ENCODE measurements at places on chromosomes 12 and 14. TPM values are rescaled to one million over a fixed set of nuclear protein-coding genes. Genes with fewer than 3 reads are reported as not detected.

The RIMBP2 gene
- 1.2 TPM for total RNA-seq

The LRRK2 gene
- total RNA-seq = 0.14 TPM

The OTOGL gene
- 0.31 TPM for total RNA-seq

The KCNMB4 gene
- 22.2 TPM for total RNA-seq

DNA sequence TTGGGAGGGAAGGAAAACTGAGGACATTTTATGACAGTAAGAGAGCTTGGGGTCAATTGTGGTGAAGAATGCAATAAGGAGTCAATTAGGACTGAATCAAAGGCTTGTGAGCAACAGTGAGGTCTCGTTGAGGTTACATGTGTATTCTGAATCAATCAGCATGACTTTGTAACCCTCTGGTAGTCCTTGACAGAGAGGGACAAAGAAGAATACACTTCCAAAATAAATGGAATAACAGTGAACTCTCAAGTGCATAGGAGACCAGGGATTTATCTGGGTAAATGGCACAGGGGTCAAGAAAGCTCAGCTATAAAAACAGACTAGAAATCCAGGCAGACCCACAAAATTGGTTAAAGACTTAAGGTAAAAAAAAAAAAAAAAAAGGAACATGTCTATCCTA lies 85.1 kb upstream of the NAV3 start:
- no peak for DNase-seq

DNA sequence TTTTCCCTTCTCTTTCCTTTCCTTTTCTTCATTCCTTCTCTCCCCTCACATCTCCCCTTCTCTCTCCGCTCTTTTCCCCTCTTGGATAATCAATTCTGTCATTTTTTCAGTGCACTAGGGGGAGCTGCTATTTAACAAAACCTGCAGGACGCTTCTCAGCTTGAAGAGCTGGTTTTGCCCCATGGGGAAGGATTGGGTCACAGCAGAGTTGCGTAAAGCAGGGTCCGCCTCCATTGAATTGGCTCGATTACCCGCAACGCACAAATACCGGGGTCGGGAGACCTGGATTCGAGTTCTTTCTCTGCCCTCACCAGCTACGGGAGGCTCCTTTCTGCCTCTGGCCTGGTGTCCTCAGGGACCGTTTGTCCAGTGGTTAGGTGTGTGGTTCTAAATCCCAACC lies 42.1 kb upstream of the CHGA start:
- peak; percentile 80 for DNase-seq

DNA sequence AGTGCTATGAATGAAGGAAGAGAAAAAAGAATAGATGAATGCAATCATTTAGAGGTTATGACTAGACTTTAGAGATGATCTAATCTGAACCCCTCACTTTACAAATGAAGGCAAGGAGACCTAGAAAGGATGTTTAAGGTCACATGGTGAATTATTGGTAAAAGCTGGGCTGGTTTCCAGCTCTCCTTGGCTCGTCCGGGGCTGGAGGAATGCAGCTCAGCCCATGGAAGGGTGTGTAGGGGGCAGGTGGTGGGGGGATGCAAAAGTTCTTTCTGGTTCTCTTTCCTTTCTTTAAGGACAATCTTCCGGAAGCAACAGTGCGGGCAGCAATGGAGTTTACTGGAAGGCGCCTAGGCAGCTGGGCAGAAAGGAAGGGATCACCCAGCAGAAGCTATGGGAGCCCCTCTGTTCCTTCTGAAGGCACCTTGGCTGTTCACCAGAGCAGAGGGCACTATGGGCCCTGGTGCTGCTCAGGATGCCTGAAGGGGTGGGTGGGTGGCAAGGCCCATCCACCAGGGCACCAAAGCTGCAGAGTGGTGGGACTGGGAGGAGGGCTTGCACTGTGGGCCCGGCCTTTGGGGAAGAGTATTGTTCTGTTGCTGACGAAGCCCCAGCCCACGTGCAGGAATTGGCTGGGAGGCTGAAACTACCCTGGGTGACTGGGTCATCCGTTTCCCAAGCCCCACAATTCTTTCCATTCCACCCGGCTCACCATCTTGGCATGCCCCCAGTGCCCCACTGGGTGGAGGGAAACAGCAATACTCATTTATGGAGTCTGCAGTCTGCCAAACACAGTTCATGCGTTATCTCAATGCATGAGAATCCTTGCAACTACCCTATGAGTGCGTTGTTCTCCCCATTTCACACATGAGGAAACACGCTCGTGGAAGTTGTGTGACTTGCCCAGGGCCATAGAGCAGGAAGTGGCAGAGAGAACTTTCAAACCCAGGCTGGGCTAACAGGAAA lies 78.2 kb downstream of the IRF2BPL start:
- peak; percentile 34 for DNase-seq

GRCh38 chr14:64767215-64767964 lies 63.2 kb downstream of the PLEKHG3 start:
- no peak for DNase-seq

DNA sequence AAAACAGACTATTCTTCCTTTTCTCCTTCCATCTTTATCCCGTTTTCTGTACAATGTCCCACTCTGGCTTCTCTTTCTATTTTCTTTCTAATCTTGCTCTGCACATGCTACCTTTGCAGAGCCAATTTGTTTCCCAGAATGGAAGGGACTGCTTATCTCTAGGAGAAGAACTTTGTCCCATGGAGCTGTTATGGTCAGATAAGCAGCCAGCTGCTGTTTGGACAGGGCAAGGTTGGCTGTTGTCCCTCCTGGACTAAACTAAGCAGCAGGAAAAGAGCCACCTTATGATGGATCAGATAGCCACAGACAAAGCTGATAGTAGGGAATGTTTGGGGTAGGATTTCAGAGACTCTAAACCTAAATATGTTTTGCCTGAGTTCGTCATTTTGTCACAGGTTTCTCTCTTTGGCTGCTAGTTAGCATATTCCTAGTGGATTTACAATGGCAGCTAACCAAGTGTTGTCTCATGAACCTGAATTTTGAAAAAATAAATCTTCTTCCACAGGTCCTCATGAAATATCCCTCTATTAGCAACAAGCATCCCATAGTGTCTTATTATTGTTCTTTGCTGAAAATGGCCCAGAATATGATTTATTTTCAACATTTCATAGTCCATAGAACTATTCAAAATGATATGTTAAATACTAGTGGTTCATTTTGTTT lies 262.8 kb downstream of the SLC16A7 start:
- no peak for DNase-seq

DNA sequence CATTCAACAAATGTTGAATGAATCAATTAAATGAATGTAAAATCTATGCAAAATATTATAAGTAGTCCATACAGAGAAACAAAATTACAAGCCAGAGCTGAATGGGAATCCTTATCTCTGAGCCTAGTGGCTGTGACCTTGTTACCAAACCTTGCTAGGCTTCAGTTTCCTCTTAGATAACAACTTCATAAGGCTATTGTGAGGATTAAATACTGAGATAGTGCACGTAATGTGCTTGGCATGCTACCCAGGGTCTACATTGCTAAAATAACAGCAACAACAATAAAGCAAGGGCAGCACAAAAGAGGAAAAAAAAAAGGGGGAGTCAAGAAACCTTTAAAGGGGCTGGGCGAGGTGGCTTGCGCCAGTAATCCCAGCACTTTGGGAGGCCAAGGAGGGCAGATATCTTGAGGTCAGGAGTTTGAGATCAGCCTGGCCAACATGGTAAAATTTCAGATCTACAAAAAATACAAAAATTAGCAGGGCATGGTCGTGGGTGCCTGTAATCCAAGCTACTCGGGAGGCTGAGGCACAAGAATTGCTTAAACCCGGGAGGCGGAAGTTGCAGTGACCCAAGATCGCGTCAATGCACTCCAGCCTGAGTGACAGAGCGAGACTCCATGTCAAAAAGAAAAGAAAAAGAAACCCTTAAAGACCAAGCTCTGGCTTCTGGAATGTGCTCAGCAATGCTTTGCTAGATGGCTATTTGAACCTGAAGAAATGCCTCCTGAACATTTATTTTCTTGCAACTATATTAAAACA lies 14.1 kb downstream of the STAB2 start:
- DNase-seq = no peak

GRCh38 chr14:103186241-103186822 lies 63.1 kb downstream of the TNFAIP2 start:
- DNase-seq = no peak

DNA sequence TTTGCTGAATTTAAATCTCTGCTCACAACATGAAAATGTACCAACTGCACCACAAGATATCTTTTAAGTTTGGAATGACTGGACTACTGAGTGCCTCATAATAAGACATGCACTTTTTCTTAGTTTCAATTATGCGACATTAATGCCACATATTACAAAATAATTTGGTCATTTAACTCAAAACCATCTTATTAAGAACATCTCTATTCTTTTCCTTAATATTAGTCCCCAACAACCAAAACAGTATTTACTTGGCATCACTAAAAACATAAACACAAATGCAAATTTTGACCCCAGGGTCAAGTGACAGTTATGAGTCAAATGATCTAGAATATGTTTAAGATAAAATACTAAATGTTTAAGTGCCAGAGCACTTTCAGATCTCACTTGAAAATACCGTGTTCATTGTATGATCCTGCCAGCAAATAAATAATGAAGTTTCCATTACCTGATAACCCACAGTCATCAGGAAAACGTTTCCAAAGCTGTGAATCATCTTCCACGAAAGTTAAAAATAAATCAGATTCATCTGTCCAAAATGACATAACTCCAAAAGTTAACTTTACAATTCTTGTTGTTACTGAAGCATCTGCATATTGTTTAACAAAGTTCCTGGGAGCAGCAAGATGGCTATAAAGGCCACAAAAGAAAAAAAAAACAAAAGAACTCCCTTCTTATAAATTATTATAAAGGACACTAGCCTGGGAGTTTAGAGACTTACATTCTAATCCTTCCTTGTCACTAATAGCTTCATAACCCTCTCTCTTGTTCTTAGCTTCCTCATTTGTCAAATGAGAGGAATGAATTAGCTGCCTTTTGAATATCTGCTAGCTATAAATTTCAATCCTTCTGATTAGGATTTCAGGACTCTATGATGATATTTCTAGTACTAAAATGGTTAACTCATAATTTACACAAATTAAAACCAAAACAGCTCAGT lies 30.5 kb upstream of the AP4S1 start:
- DNase-seq = no peak

GRCh38 chr12:67609226-67609870 lies 39.2 kb upstream of the DYRK2 start:
- DNase-seq = no peak

- no peak for DNase-seq
These were observed 8.3 kb upstream of the CHST11 start for GRCh38 chr12:104448451-104448850.

DNA sequence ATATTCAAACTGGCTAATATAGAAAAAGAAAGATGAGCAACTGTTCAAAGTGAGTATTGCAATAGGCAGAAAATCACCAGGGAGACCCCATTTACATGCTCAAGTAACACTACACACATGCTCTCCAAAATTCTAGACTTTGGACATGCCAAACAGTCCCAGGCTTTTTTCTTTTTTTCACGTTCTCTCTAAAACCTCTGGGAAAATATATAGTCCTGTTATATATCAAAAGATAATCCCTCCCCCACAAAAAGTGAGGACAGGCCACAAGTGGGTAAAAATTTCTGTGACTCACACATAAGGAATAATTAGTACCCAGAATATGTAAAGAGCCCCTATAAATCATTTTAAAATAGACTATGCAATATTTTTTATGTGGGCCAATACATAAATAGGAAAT lies 55.2 kb downstream of the EFCAB11 start:
- DNase-seq = no peak

DNA sequence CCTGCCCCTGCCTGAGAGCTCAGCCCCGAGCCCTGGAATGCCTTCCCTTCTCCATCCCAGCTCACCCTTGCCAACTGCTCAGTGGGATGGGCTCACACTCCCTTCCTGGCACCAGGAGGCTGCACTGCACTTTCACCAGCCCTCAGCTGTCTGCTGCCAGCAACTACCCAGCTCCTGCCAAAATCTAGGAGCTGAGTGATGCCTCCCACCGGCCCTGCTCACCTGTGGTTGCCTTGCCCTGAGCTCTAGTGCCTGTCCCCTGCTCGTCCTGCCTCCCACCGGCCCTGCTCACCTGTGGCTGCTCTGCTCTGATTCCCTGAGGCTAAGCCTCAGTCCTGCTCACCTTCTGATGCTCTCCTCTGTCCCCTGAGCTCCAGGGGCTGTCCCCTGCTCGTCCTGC lies 119.8 kb downstream of the TMEM121 start:
- DNase-seq = peak; percentile 19

DNA sequence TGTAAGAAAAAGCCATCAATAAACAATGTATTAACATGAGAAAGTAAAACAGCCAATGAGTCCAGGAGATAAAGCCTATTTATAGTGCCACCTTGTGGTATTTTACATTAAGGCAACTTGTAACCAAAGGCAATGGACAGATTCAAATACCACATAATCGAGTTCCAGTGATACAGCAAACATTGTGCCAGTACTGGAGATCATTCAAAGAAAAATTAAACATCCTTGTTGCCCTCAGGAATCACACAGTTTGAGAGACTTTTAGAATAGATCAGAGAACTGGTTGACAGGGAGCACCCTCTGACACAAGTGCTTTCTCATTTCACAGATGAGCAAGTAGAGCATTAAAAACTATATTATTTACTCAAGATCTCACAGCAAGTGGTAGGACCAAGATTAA lies 98.1 kb downstream of the DDHD1 start:
- DNase-seq = peak; percentile 30

DNA sequence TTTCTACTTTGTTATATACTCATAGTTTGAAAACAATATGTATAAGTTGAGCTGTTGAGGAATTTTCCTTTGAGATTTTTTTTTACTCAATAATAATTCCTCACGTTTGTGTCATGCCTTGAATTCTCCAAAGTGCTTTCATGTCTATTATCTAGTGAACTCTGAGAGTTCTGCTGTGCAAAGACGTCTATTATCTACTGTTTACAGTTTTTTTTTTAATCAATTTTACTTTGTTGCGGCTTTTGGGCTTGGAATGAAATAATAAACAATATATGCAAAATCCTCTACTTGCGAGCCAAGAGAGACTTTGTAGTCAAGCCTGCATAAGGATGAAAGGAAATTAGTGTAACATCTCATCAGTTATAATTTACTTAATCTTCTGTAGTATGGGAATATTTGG lies 107.2 kb upstream of the FRMD6 start:
- no peak for DNase-seq

DNA sequence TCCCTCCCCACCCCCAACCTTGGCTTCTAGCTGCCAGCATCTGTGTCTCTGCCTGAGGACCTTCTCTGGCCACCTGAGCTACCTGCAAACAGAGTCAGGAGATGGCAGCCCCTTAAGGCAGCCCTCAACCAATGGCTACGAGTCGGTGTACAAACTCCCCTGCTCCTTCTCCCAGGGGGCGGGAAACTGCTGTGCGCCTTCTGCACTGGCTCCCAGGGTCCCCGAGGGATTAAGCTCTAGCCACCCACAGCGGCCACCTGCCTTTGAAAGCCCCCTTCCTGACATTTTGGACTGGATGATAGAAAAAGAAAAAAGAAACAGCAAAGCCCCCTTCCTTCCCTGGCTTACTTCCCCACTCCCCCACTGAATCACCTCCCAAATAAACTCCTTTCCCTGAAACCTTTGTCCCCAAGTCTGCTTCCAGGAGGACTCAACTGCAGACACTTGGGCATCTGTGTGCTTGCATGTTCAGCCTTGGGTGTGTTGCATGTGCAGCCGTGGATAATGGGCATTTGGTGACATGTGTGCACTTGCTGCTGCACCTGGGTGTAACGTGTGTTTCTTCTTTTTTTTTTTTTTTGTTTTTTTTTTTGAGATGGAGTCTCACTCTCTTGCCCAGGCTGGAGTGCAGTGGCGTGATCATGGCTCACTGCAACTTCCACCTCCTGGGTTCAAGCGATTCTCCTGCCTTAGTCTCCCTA lies 6.0 kb downstream of the SDS start:
- peak; percentile 51 for DNase-seq

Measured in H7 (cell line).